ENCODE measurements at places on chromosomes 6 and 20. TPM values are rescaled to one million over a fixed set of nuclear protein-coding genes. Genes with fewer than 3 reads are reported as not detected.

DNA sequence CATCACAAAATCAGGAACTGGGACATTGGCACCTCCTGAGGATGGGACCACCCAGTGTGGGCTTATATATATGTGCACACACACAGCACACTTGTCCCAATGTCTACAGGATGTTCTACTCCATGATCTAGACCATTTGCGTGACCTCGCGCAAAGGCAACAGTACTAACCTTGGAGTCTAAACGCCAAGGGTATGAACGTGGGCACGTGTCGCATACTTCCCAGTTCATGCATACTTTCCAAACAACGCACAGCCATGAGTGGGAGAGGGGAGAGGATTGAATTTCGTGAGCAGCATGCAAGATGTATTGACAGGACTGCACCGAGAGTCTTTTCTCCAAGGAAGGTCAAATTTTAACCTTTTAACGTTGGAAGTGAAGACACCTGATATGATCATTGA, 214.2 kb upstream of the QKI start:
- no peaks in the 10 kb centered on the region for H3K36me3 ChIP-seq
- H3K4me1 ChIP-seq: no peaks in the 10 kb centered on the region
- H3K4me3 ChIP-seq: no peak overlapping the region
- H3K27me3 ChIP-seq: no peaks in the 10 kb centered on the region

- DNase-seq: peak; percentile 19
- H3K4me3 ChIP-seq: no peak overlapping the region
- H3K4me1 ChIP-seq: no peaks in the 10 kb centered on the region
- no peak overlapping the region for H3K27ac ChIP-seq
These were observed 131.2 kb downstream of the SH3BGRL2 start for GRCh38 chr6:79762370-79762769.

DNA sequence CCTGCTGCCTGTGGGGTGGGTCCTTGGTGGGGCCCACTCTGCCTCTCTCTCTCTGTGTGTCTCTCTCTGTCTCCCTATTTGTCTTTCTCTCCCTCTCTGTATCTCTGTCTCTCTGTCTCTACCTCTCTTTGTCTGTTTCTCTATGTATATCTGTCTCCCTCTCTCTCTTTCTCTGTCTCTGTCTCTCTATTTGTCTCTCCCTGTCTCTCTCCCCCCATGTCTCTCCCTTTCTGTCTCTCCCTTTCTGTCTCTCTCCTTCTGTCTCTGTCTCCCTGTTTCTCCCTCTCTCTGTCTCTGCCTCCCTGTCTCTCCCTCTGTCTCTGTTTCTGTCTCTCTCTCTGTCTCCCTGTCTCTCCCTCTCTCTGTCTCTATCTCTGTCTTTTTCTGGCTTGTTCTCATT, 353.2 kb downstream of the CDH4 start:
- no peak for DNase-seq
- no peaks in the 10 kb centered on the region for H3K4me1 ChIP-seq
- no peak overlapping the region for H3K4me3 ChIP-seq
- H3K27me3 ChIP-seq: no peaks in the 10 kb centered on the region

DNA sequence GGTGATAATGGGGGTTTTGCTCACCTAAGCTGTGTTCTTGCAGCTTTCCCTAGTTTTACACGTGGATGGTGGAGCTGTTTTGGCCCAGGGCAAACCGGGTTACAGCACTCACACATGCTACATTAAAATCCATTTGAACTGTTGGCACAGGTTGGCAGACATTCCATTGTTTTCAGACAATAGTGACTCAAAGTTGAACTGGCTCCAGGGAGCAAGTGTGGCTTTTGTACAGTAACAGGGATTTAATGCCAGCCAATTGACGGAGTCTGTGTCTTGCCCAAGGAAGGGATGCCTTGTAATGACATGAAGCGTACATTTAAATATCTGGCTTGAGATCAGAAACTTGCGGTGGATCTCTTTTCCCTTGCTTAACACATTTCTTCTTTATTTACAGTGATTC, 183.1 kb downstream of the DTNBP1 start:
- H3K27ac ChIP-seq: no peak overlapping the region
- no peaks in the 10 kb centered on the region for H3K36me3 ChIP-seq
- DNase-seq: peak; percentile 75
- H3K27me3 ChIP-seq: no peaks in the 10 kb centered on the region
- no peak overlapping the region for H3K4me3 ChIP-seq
- peaks cover 27% of the 10 kb centered on the region for H3K4me1 ChIP-seq

Gene VAPB
- 8.8 TPM for total RNA-seq

DNA sequence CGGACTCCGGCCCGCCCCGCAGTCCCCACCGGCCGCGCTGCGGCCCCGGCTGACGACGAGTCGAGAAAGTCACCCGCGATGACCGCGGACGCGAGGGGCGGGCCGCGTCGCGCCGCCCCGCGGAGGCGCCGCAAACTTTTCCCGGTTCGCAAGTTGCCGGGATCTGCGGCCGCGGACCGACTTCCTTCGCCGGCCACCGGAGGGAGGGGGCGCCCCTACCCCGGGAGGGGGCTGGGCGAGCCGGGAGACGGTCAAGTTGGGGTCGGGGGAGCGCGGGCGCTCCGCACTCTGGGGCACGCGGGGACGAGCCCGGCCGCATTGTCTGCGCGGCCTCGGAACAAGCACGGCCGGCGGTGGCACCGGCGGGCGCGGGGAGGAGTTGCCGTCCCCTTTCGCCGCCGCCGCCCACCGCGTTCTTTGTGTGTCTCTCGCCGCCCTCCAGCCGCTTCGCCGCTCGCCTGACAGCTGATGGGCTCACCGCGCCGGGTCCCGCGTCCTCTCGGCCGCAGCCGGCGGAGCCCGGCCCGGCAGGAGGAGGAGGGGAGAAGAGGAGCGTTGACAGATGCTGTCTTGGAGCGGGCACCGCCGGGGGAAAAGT, 131.6 kb downstream of the OGFRL1 start:
- peaks cover 14% of the 10 kb centered on the region for H3K4me1 ChIP-seq
- peak overlapping the region; percentile 81 for H3K4me3 ChIP-seq
- 0 out of 2 replicates have a peak, but pooled peaks cover 5% of the 10 kb centered on the region for H3K36me3 ChIP-seq
- H3K27me3 ChIP-seq: no peaks in the 10 kb centered on the region

DNA sequence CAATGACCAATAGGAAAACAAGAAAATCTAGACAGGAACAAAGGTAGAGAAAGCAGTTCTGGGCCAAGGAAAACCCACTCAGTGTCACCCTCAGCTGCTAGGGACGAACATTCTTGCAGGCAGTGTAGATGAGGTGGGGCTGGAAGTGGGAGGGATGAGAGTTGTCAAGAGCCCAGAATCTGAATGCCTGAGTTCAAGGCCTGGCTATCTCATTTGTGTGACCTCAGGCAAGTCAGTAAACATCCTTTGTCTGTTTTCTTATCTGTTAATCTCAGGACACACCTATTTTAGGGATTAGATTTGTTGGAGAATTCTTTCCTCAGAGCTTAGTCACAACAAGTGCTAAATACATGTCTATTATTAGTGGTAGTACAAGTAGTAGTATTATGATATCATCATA, 50.9 kb upstream of the KIF16B start:
- H3K27ac ChIP-seq: no peak overlapping the region
- no peak for DNase-seq
- no peaks in the 10 kb centered on the region for H3K36me3 ChIP-seq
- H3K4me3 ChIP-seq: no peak overlapping the region
- no peaks in the 10 kb centered on the region for H3K27me3 ChIP-seq
- no peaks in the 10 kb centered on the region for H3K4me1 ChIP-seq

DNA sequence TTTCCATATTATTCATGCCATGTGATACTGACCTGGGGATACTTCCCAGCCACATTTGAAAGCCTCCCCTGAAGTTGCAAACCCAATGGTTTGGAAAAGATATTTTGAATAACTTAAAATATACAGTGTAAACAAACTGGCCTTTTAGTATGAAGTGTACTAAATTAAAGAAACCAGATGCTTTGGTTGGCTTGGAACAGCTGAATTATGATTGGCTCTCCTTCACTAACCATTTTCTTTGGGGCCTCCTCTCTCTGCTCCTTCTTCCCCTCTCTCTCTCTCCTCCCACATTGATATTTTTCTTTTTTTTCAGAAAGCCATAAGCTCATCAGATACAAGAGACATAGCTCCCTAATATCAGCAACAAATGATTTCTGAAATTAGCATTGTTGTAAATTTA, 166.6 kb downstream of the MTFR2 start:
- H3K4me1 ChIP-seq: peaks cover 23% of the 10 kb centered on the region
- no peak for DNase-seq
- no peak overlapping the region for H3K4me3 ChIP-seq

Gene EPB41L2
- 23.2 TPM for total RNA-seq

DNA sequence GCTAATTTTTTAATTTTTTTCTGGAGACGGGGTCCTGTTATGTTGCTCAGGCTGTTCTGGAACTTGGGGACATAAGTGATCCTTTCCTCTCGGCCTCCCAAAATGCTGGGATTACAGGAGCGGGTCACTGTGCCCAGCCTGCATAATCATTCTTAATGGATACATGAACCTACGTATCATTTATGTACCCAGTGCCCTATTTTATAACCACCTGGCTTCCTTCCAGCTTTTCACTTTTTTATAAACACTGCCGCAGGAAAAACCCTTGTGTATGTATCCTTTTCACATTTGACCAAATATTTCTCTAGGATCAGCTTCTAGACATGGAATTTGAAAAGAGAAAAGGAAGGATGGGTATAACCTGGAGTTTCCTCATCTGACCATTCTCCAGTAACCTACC, 85.6 kb upstream of the RIN2 start:
- peaks cover 20% of the 10 kb centered on the region for H3K27me3 ChIP-seq
- H3K36me3 ChIP-seq: no peaks in the 10 kb centered on the region
- DNase-seq: no peak
- no peak overlapping the region for H3K4me3 ChIP-seq
- H3K4me1 ChIP-seq: no peaks in the 10 kb centered on the region
- H3K27ac ChIP-seq: no peak overlapping the region

Gene MBOAT1
- 4.0 TPM for total RNA-seq

- H3K4me3 ChIP-seq: no peak overlapping the region
- DNase-seq: peak; percentile 45
- peak overlapping the region; percentile 15 for H3K27ac ChIP-seq
These were observed 523.1 kb downstream of the HTR1B start for GRCh38 chr6:76940191-76940590.
